MCF 10A (cell line): ENCODE measurements at places on chromosomes 2 and 18. TPM values are rescaled to one million over a fixed set of nuclear protein-coding genes. Genes with fewer than 3 reads are reported as not detected.

- DNase-seq, result no peak
- H3K4me3 ChIP-seq, result no peak overlapping the region
- H3K36me3 ChIP-seq, result no peaks in the 10 kb centered on the region
- H3K27me3 ChIP-seq, result no peaks in the 10 kb centered on the region
- H3K4me1 ChIP-seq, result peaks cover 22% of the 10 kb centered on the region
- H3K27ac ChIP-seq, result no peak overlapping the region
Measured at GRCh38 chr2:144518748-144519596, 947 bp downstream of the ZEB2 start.

- H3K4me3 ChIP-seq, result no peak overlapping the region
- DNase-seq, result peak; percentile 39
- peaks cover 5% of the 10 kb centered on the region for H3K4me1 ChIP-seq
- no peak overlapping the region for H3K27ac ChIP-seq
Measured at GRCh38 chr2:16726147-16726546, 60.5 kb upstream of the CYRIA start.

LIMS2 gene
- total RNA-seq, result not detected in 2 replicates

GRCh38 chr18:13296867-13297574 lies 78.5 kb downstream of the LDLRAD4 start:
- H3K27me3 ChIP-seq, result no peaks in the 10 kb centered on the region
- H3K4me1 ChIP-seq, result no peaks in the 10 kb centered on the region
- no peak for DNase-seq
- H3K36me3 ChIP-seq, result no peaks in the 10 kb centered on the region
- H3K27ac ChIP-seq, result no peak overlapping the region

- peak; percentile 45 for DNase-seq
- H3K4me3 ChIP-seq, result no peak overlapping the region
- peaks cover 14% of the 10 kb centered on the region for H3K4me1 ChIP-seq
- no peaks in the 10 kb centered on the region for H3K36me3 ChIP-seq
- H3K27ac ChIP-seq, result no peak overlapping the region
- H3K27me3 ChIP-seq, result no peaks in the 10 kb centered on the region
Measured at GRCh38 chr2:26325851-26326250, 20.1 kb upstream of the SELENOI start.

- DNase-seq, result no peak
- H3K36me3 ChIP-seq, result no peaks in the 10 kb centered on the region
- no peak overlapping the region for H3K27ac ChIP-seq
- no peaks in the 10 kb centered on the region for H3K4me1 ChIP-seq
Measured at GRCh38 chr2:29544917-29545316, 376.5 kb downstream of the ALK start.

GRCh38 chr2:20182241-20182931 lies 42.5 kb downstream of the SDC1 start:
- H3K36me3 ChIP-seq, result no peaks in the 10 kb centered on the region
- peak overlapping the region; percentile 80 for H3K27ac ChIP-seq
- H3K27me3 ChIP-seq, result no peaks in the 10 kb centered on the region

DNA sequence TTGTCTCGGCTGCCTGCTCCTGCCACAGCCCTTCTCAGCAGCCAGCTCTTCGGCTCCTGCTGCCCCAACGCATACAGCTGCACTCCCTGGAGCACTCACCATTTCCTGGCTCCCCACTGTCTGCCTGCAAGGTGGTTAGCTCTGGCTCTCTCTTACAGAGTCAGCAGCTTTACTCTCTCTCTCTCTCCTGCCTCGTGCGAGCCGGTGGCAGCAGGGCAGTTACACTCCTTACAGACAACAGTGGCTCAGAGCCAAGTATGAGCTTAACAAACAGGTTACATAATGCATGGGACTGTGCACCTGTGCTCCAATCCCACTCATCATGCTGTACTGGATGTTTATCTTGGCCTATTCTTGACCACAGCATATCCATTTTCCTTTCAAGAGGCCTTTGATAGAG lies 47.4 kb upstream of the DNAJC10 start:
- H3K27me3 ChIP-seq, result no peaks in the 10 kb centered on the region
- H3K4me1 ChIP-seq, result peaks cover 9% of the 10 kb centered on the region
- DNase-seq, result peak; percentile 80

TTC39C gene
- total RNA-seq, result 11.4 and 12.9 TPM in 2 replicates

DNA sequence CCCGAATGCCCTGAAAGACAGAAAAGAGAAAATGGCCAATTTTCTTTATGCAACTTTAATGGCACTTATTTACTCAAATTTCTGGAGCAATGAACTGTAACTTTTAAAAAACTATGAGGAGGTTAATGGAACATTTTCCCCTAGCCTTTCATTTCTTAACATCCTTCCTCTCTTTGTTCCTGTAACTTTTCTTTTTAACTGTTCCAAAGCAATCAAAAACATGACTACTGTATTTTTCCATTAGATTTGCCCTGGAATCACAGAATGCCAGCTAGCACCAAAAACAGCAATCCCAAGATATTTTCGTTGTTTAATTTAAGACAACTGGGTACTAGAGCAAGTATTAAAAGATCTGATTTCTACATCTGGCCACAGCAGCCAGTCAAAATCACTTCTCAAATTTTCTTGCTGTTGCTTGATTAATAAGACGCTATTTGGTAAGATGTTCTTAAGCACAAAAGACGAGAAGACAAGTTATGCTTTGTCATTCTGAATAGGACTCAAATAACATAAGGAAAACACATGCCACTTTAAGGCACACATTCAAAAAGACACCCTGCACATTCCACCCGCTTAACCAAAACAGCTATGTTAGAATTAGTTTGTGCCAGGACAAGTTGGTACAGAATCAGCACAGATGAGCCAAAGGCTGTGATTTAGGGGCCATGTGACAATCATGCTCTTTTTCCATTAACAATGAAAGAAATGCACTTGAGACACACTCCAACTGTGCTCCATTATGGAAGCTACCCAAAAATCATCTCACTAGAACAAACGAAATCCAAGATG lies 3.6 kb downstream of the STARD7 start:
- peaks cover 46% of the 10 kb centered on the region for H3K4me1 ChIP-seq
- peaks cover 15% of the 10 kb centered on the region for H3K36me3 ChIP-seq
- H3K4me3 ChIP-seq, result peak overlapping the region; percentile 59
- no peaks in the 10 kb centered on the region for H3K27me3 ChIP-seq

TUBA4B gene
- not detected in 2 replicates for total RNA-seq

SDC1 gene
- total RNA-seq, result 214 and 232 TPM in 2 replicates

DNA sequence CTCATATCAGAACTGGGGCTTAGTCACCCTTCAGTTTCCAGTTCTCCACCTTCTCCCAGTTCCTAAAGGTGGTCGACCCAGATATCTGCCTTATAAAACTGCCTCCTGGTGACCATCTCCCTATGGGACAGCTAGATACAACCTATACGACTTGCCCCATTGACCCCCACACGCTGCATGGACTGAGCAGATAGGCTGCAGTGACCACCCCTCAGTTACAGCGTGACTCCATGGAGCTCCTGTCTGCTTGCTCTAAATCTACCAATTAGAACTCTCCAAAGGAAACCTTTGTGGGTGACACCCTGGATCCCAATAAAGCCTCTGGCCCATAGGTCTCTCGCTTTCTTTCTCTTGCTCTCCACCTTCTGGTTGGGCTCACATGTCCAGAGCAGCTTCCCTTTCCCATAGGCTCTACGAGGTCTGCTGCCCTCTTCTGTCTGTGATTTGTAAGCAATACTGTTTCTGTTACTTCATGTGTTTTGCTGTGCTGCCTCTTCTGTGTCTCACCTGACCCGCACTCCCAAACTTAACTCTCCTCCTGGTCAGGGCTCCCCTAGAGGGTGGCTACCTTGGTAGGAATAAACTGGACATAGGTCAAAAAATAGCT lies 971.3 kb upstream of the FAM98A start:
- H3K36me3 ChIP-seq, result no peaks in the 10 kb centered on the region
- no peak overlapping the region for H3K27ac ChIP-seq
- peaks cover 4% of the 10 kb centered on the region for H3K4me1 ChIP-seq
- H3K4me3 ChIP-seq, result no peak overlapping the region
- no peaks in the 10 kb centered on the region for H3K27me3 ChIP-seq

GRCh38 chr2:218274586-218274985 lies 4.3 kb downstream of the PNKD start:
- H3K27me3 ChIP-seq, result no peaks in the 10 kb centered on the region
- H3K36me3 ChIP-seq, result peaks cover 79% of the 10 kb centered on the region
- peak overlapping the region; percentile 59 for H3K27ac ChIP-seq
- no peak for DNase-seq
- no peak overlapping the region for H3K4me3 ChIP-seq
